ENCODE measurements at places on chromosomes 7 and 10. TPM values are rescaled to one million over a fixed set of nuclear protein-coding genes. Genes with fewer than 3 reads are reported as not detected.

DNA sequence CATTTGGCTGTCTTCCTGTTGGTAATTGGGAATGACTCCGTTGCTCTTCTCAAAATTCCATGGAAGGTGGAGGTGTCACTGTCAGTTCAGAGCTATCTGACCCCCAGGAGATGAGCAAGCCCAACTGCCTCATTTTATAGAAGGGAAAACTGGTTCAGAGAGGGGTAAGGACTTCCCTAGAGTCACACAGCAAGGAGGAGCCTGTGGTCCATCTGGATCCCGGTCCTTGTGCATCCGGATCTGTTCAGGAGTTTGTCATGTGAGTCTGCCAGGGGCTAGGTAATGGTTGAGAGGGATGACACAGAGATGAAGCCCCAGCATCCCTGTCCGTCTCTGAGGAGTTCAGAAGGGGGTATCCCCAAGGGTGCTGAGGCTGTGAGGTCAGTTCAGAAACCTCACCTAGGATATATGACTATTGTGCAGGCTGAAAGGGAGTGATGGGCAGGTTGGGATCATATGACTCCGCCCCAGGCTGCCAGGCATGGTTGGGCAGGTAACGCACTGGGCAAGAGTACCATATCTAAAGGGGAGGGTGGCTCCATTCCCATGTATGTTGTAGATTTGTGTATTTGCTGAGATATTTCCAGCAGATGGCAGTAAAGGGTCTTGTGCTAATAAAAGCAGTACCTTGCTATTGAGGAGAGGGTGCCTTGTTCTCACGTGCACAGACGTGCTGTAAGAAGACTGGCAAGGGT is 16.0 kb upstream of the SLC29A3 start:
- no peak for DNase-seq

- no peak for DNase-seq
Measured at GRCh38 chr7:135690566-135690965, 28.3 kb downstream of the STMP1 start.

- DNase-seq, result peak; percentile 73
Measured at GRCh38 chr10:97081621-97082235, 104.0 kb downstream of the SLIT1 start.

GRCh38 chr10:82643601-82644000 is 768.6 kb downstream of the NRG3 start:
- no peak for DNase-seq

DNA sequence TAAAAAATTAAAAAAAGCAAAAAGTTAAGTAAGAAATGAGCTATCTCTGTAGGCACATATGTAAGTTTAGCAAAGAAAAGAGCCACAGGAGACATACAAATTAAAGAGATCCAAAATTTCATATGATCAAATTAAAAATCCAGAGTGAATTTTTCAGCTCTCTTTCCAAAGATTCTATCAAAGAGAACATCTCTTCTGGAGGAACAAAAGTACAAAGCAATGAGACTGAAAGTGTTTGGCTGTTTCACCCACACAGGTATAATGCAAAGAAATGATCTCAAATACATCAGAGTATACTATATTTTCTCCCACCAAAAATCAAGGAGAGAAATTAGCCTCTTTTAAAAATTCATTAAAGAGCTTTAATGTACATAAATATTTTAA is 74.8 kb upstream of the ASAH2 start:
- no peak for DNase-seq

GRCh38 chr10:44171765-44172164 is 213.1 kb downstream of the CXCL12 start:
- no peak for DNase-seq

SYT15 gene
- 0.47 TPM for total RNA-seq

- DNase-seq, result no peak
Measured at GRCh38 chr10:126511917-126512479, 123.7 kb upstream of the ADAM12 start.

EPHB6 gene
- total RNA-seq, result 2.1 TPM

- no peak for DNase-seq
Measured at GRCh38 chr10:61663466-61663865, 737 bp downstream of the CABCOCO1 start.

FAM180A gene
- total RNA-seq, result 0.19 TPM

DNA sequence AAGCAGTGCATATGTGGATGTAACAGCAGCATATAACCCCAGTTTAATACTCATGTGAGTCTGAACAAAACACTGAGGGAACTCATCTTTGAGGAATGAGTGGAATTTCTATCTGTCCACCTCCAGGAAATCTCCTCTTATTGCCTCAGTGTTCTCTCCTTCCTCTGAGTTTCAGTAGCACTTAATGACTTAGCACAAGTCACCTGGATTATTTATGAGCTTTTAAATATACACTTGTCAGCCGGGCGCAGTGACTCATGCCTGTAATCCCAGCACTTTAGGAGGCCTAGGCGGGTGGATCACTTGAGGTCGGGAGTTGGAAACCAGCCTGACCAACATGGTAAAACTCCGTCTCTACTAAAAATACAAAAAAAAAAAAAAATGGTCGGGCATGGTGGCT is 4.3 kb downstream of the LRRC20 start:
- no peak for DNase-seq

GRCh38 chr10:1093696-1094095 is 37.5 kb downstream of the WDR37 start:
- DNase-seq, result no peak

- no peak for DNase-seq
Measured at GRCh38 chr10:101897633-101898032, 54.0 kb upstream of the KCNIP2 start.

- DNase-seq, result no peak
Measured at GRCh38 chr7:133061357-133061756, 20.5 kb downstream of the CHCHD3 start.

PRSS37 gene
- total RNA-seq, result not detected

- DNase-seq, result no peak
Measured at GRCh38 chr10:31317652-31318381, 1.2 kb upstream of the ZEB1 start.

- DNase-seq, result no peak
Measured at GRCh38 chr10:7942316-7942715, 112.2 kb upstream of the GATA3 start.

GRCh38 chr10:66629996-66630395 is 295.8 kb upstream of the LRRTM3 start:
- DNase-seq, result no peak

- DNase-seq, result no peak
Measured at GRCh38 chr7:36100226-36100625, 52.8 kb upstream of the EEPD1 start.

GRCh38 chr10:110852947-110853346 is 18.8 kb upstream of the PDCD4 start:
- DNase-seq, result no peak

DNA sequence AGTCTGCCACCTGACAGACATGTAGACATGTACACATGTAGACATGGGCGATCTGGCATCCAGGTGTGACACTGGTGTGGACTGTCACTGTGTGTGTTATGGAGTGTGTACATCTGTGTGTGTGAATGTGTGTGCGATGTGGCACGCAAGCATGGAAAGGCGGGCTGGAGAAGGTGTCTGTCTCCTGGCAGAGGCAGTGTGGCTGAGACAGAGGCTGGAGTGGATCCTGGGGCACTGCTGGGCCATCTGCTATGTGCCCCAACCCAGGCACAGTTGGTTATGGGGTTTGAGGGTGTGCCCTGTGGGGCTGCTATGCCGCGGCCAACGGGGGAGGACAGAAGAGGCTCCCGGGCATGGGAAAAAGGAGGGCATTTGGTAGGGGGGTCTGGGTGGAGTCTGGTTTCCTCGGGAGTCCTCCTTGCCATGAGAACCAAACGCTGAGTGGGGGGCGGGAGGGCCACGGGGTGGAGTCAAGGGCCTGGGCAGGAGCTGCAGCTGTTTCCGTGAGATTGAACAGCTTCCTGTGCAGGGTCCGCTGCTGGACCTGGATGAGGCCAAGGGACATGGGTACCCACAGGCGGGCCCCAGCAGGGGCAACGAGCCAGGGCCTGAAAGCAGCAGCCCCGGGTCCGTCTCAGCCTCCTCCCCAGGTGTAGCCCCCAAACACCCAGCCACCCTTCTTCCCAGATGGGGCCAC is 1.3 kb downstream of the ELN start:
- no peak for DNase-seq

- DNase-seq, result no peak
Measured at GRCh38 chr10:128050936-128051335, 75.3 kb downstream of the MKI67 start.

GRCh38 chr7:102069931-102070629 is 216.6 kb upstream of the SH2B2 start:
- no peak for DNase-seq

DNA sequence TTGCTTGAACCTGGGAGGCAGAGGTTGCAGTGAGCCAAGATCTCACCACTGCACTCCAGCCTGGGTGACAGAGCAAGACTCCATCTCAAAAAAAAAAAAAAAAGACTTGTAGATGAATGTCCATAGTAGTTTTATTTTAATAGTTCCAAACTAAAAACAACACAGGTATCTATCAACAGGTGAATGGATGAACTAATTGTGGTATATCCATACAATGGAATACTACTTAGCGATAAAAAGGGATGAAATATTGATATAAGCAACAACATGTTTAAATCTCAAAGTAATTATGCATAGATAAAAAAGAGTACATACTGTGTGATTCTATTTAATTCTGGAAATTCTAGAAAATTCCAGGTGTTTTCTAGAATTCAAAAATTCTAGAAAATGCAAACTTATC is 37.5 kb upstream of the MRPS16 start:
- no peak for DNase-seq

- DNase-seq, result no peak
Measured at GRCh38 chr7:12898004-12898403, 210.6 kb downstream of the ARL4A start.

CYP17A1 gene
- 1.0 TPM for total RNA-seq
